Fibroblast of gingiva (primary cell): ENCODE measurements at places on chromosomes 5 and 9.

GRCh38 chr9:72600671-72601070 is 79.3 kb downstream of the TMC1 start:
- DNase-seq, result peak; percentile 25

- DNase-seq, result no peak
Measured at GRCh38 chr9:137690930-137691645, 72.3 kb downstream of the EHMT1 start.

DNA sequence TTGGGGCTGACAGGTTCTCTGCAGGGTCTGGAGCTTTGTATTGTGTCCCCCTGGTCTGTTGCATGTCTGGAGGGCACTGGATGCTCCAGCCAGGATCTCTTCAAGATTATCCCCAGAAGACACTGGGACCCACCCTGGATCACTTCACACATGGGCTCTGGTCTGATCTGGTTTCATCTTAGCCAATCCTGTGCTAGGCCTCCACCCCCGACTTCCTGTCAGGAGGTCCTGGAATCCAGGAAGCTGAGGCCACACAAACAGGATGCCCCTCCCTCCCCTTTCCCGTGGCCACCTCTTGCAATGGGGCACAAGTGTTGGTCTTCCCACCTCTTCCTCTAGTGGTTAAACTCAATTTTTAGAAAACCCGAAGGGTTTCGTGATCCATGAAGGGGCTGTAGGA is 242.6 kb upstream of the MVB12B start:
- no peak for DNase-seq

- DNase-seq, result no peak
Measured at GRCh38 chr5:132253008-132253441, 4.5 kb upstream of the PDLIM4 start.

GRCh38 chr5:179264053-179264782 is 81.0 kb downstream of the ADAMTS2 start:
- no peak for DNase-seq

- peak; percentile 35 for DNase-seq
Measured at GRCh38 chr5:179261301-179262125, 83.7 kb downstream of the ADAMTS2 start.

DNA sequence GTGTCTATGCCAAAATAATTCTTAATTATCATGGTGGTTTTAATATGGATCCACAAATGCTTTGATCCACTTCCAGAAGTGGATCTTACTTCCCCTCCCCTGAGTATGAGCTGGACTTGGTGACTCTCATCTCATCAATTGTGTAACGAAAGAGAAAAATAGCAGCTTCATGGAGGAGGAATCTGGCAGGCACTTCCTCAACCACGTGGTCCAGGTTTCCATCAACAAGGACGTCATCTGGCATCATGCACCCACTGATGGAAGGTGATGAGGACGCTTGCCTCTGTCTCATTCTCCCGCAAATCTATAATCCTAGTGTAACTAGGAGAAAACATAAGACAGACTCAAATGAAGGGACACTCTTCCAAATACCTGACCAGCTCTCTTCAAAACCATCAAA is 54.6 kb upstream of the S1PR3 start:
- no peak for DNase-seq

- no peak for DNase-seq
Measured at GRCh38 chr9:83665580-83666200, 42.1 kb downstream of the UBQLN1 start.

DNA sequence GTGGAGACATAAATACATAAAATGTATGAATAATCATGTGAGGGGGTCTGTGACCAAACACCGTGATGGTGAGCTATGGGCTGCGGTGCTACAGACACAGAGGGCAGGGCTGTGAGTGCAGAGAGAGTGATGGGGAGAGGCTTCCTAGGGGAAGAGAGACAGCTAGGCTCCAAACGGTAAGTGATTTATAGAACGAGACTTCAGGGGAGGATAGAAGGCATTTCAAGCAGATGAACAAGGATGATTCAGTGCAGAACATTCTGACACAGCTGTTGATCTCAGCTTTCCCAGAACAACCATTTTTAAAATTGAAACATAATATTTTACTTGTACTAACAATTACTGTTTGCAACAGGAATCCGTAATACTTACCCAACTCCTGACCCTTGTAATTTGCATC is 100.7 kb downstream of the GAS1 start:
- peak; percentile 49 for DNase-seq

GRCh38 chr5:75113354-75114113 is 61.2 kb upstream of the GCNT4 start:
- no peak for DNase-seq

GRCh38 chr9:81213456-81213855 is 475.9 kb downstream of the TLE1 start:
- no peak for DNase-seq

- DNase-seq, result peak; percentile 5
Measured at GRCh38 chr5:94901191-94901979, 282.9 kb downstream of the SLF1 start.

GRCh38 chr5:76604838-76605237 is 18.4 kb downstream of the F2RL2 start:
- DNase-seq, result peak; percentile 62

GRCh38 chr5:111706345-111706744 is 50.6 kb downstream of the NREP start:
- no peak for DNase-seq

GRCh38 chr9:129027685-129028191 is 393 bp downstream of the SH3GLB2 start:
- no peak for DNase-seq

DNA sequence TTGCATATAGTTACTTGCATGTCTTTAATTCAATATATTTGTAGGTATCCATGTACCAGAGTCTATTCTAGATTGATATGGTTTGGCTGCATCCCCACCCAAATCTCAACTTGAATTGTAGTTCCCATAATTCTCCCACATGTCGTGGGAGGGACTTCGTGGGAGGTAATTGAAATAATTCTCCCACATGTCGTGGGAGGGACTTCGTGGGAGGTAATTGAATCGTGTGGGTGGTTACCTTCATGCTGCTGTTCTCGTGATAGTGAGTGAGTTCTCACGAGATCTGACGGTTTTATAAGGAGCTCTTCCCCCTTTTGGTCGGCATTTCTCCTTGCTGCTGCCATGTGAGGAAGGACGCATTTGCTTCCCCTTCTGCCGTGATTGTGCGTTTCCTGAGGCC is 16.5 kb downstream of the FBXL7 start:
- DNase-seq, result no peak

DNA sequence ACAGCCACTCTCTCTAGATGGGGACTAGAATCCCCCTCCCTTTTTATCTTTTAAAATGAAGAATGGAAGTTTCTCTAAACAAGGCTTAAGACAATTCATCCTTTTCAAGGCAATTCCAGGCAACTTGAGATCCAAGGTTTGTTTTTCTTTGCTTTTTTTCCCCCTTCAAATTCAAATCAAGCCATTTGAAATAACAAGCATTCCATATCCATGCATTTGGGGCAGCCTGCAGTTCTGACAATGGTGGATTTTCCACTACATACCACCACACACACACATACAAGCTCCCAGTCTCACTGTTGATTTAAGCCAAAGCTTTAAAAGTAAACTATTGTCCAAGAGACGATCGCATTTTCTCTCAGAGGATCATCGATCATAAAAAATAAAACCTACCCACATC is 424 bp downstream of the INSYN2B start:
- no peak for DNase-seq

GRCh38 chr9:38467404-38467803 is 43.1 kb upstream of the IGFBPL1 start:
- no peak for DNase-seq

DNA sequence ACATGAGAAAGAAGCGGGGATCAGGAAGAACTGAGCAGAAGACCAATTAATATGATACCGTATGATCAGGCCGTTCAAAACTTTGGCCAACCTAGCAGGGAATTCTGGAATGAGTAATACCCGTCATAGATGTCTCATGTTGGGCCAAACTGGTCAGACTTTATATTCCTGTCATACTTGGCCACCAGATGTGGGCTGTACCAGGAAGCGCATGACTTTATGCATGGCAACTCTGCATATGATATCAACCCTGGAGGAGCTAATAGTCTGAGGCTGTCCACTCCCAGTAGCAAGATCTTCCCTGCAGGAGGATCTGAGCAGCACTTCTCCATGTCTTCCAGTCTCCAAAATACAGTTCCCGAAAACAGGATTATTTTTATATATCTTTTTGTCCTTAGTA is 68.5 kb upstream of the NAA35 start:
- no peak for DNase-seq

DNA sequence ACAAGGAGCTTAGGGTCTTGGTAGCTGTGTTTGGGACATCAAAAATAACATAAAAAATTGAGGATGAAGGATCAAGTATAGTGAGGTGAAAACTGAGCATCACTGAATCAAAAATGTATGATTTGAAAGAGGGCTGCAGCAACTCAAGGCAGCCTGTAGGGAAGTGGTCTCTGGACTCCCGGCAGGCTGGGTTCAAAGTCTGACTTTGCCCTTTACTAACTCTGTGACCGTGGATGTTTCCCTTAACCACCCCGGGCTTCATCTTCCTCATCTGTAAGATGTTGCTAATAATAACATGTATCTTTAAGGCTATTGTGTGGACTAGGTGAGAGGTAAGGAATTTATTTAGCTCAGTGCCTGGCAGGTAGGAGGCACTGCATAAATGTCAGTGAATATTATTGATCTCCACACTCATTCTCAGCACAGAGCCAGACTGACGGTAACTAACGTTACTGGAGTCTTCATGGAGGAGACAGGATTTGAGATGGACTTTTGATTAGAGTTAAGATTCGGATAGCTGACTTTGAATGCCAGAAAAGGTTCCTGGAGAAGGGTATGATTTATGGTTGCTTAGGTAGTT is 367.3 kb downstream of the NDUFS4 start:
- DNase-seq, result no peak

DNA sequence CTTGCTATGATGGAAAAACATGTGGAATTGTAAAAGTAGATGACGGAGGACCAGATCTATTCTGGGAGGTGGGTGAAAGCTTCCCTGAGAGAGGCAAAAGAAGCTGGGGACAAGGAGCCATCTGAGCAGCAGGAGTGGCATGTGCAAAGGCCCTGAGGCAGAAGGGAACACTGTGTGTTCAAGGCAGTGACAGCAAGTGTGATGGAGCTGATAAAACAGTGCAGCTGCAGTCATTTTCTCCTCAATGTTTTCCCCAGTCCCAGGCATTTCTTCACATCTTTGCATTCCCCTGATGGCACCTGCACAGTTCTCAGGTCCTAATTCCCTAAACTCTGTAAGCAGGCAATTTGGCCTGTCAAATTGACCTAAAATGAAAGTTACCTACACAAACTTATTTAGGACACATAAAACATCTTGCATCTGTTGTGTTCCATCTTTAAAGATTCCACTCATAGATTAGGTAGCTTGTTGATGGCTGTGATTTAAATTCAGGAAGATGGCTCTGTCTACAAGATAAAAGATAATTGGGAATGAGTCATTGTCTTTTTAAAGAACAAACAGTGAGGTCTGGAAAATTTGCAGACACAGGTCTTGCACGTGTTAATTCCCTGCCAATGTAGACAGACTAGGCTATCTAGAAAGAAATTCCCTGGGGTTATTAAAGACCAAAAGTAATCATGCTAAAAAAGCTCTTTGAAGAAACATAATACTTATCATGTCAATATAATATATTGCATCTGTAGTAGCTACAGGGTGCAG is 289.6 kb upstream of the SGCD start:
- no peak for DNase-seq

- no peak for DNase-seq
Measured at GRCh38 chr9:108864446-108864845, 2.4 kb downstream of the ACTL7A start.

GRCh38 chr9:76032038-76032796 is 141.7 kb downstream of the PCSK5 start:
- DNase-seq, result no peak

DNA sequence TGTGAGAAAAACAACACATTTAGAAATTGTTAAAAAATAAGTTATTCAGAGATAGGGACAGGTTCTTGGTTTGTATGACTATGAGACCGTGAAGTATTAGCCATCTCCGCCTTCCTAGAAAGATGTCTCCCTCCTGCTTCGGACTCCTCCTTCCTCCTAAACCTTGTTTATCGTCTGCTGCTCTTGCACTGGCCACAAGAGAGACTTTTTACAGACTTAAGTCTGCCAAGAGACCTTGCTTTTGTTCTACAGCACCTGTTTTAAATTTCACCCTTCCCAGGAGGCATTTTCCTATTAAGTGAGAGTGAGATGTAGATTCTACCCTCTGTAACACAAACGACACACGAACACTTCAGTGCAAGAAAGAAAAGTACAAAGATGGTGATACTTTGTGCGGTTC is 274.6 kb downstream of the ARHGEF28 start:
- no peak for DNase-seq

- DNase-seq, result no peak
Measured at GRCh38 chr5:34582371-34582770, 73.8 kb upstream of the RAI14 start.

GRCh38 chr9:97593960-97594359 is 39.2 kb downstream of the TSTD2 start:
- no peak for DNase-seq

GRCh38 chr9:127937056-127937387 is 632 bp downstream of the DPM2 start:
- DNase-seq, result no peak

DNA sequence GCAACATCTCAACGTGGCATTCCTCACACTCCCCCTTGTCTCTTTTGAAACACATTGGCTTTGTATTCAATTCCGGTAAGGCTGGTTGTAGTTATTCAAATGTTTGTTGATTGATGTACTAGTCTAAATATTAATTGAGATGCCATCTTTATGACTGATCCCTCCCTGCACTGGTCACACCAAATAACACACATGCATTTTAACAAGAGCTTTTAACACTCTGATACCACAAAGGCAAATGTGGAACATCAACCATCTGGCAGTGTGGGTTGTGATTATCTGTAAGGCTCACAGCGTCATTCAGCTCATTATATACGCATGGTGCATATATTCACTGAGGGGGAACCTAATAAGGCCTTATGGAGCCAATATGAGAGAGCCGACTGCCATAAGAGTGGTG is 305.0 kb downstream of the TENT4A start:
- DNase-seq, result no peak

DNA sequence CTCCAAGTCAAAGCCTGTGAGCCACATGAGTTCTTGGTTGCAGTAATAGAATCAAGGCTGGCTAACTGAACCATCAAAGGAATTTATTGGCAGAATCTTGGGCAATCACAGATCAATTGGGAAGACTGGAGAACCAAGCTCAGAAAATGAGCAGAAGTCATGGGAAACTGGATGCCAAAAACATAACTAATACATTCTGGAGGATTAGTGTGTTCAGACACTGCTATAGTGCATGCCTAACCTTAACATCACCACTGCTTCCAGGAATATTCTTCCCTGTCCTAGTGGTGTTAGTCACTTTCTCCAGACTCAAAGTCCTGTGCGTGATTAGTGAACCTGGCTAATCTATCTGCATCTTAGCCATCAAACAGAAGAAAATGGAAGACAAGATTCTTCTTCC is 843.7 kb downstream of the EFNA5 start:
- peak; percentile 1 for DNase-seq

GRCh38 chr9:4905135-4905490 is 80.0 kb upstream of the JAK2 start:
- DNase-seq, result no peak
